ENCODE measurements at places on chromosomes 2 and 18.

DNA sequence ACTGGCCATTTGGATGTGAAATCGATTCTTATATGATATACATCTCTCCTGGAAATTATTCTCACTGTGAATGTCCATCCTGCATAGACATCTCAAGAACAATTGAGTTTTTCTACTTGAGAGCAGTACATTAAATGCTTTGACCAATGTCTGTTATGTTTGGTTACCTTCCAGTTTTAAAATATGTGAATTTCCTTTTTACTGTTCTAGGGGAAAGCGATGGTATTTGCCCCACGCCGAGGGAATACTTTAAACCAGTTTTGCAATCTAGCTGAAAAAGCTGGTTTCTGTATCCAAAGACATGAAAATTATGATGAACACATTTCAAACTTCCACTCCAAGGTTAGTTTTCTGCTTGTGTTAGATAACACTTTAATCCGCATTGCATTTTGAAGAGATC, 175.3 kb upstream of the SIX3 start:
- DNase-seq = no peak

DNA sequence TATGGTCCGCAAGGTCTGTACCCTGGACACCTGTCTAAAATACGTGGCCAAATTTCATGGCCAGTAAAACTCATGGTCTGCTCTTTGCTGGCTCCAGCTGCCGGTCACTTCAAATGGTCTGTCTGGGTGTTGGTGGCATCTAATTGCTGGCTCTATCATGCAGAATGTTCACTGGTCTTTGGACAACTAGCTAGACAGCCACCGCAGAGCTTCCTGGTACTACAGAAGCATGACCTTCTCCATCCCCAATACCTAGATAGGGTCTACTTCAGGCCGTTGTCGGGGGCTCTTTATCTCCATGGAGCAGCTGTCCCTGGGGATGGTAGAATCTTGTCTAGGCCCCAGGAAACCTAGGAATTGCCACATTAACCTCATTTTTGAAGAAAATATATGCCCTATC, 88.4 kb upstream of the RMDN2 start:
- no peak for DNase-seq

- DNase-seq = peak; percentile 75
Measured at GRCh38 chr2:119198240-119198840, 25.3 kb upstream of the STEAP3 start.

GRCh38 chr18:61929881-61930640, 37.3 kb upstream of the RNF152 start:
- DNase-seq = no peak

- peak; percentile 34 for DNase-seq
Measured at GRCh38 chr18:58697146-58697545, 25.9 kb downstream of the MALT1 start.

DNA sequence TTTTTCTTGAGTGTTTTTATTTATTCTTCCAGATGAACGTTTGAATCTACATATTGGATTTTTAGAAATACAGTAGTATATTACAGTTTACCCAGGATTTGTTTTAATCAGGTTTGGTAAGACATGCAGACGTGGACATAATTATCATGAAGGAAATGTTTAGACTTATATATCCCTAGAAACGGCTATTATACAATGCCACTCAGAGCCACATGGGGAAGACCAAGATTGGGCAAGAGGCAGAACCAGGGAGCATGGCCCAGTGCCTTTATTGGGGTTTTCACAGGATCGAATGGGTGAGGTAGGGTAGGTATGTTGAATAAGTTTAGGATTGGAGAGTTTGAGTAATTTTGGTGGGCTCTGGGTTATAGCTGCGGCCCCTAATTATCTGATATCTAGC, 212.2 kb downstream of the CAMKMT start:
- no peak for DNase-seq

DNA sequence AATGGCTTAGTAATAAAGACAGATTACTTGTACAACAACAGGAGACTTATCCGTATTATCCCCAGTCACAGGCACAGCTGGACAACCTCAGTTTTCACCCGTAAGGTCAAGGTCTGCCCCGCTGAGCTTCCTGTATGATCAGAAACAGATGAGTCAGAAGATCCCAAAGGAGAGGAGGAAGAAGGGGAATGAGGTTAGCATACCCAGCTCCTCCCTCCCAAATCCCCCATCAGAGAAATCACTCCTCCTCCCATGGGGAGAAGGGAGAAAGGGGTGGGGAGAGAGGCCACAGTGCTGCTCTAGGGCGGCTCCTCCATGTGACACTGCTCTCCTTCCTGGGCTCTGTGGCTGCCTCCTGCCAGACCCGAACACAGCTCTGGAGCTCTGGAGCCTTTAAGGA, 53.8 kb upstream of the SPTBN1 start:
- no peak for DNase-seq

DNA sequence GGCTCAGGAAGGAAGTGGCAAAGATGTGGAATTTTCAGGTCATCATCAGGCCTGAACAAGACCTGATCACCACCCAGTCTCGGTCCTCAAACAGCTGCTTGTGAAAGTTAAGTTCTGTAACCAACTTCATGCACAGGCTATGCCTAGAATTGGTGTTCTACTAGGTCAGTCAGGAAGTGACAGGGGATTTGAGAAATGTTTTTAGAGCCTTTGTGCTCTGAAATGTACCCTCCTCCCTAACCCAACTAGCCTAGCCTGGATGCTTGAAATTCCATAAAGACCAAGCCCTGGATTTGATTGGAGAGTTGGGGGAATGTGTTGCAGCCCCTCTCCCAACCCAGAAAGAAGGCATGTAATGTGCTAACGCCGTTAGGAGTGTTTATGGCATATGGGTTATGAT, 63.3 kb downstream of the TGOLN2 start:
- peak; percentile 80 for DNase-seq

GRCh38 chr2:176085861-176086771, 2.4 kb upstream of the EVX2 start:
- no peak for DNase-seq

- no peak for DNase-seq
Measured at GRCh38 chr18:37964885-37965571, 399.4 kb upstream of the CELF4 start.

DNA sequence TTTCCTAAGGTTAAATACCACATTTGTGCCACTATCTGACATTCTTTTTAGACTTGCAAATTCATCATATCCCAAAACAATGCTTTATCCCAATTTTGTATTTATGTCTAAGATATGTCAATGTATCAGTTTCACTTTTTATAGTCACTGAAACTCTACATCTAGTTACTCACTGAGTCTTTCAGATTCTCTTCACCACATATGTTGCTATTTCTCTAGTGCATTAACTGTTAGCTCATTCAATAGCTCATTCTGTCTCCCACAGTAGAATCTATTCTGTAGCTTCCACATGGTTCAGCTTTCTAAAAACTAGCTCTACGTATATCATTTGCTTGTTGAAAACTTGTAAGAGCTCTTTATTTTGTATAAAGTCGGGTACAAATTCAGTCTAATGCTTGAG, 1420.6 kb upstream of the NXPH2 start:
- no peak for DNase-seq

- no peak for DNase-seq
Measured at GRCh38 chr2:44772131-44772530, 169.4 kb upstream of the SIX3 start.

DNA sequence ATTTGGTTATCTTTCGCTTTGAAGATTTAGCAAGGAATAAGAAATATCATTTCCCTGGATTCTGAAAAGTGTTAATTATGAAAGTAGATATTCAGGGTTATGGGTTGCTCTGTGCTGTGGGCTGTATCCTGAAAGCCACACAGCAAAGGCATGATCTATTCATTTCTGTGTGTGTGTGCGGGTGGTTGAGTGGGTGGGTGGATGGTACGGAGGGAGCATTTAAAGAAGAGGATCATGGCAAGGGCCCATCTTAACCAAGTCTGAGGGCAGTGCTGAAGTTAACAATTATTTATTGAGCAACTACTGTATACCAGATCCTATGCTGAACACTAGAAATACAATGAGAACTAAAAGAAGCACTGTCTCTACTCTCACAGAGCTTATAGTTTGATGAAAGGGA, 178.2 kb upstream of the ZEB2 start:
- DNase-seq = no peak

Data from astrocyte (in vitro differentiated cells and primary cell).